GM03348 (cell line): ENCODE measurements at places on chromosomes 4 and X.

GRCh38 chr4:163249042-163249441 is 82.4 kb upstream of the NAF1 start:
- no peak for DNase-seq

GRCh38 chr4:41339812-41340809 is 83.4 kb downstream of the UCHL1 start:
- DNase-seq = peak; percentile 68

GRCh38 chrX:72131317-72132294 is at the start of gene RTL5:
Gene RTL5, minus strand, starts transcription at chrX:72131915.
- peak; percentile 92 for DNase-seq

DNA sequence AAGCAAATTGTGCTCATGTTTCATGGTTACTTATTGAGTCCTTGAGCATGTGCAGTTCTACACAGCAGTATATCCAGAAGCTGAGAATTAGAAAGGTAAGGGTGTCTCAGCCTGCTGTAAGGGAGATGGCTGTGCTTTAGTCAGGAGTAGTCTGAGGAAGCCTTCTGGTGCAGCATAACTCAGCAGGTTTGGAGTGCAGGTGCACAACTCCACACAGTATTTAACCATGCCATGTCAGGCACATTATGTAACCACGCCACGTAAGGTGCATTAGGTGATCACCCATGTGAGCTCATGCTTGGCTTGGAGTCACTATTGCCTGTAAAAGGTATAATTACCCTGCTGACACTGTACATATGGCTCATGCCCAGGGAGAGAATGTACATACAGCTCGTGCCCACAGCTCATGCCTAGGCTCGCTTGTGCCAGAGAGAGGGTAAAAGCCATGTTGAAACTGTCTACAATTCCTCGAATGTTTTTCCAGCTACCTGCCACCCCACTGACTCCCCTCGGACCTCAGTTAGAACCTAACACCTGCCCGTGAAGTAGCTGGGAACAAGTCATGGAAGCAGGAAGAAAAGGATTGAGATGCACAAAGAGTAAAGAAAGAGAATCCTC is 37.8 kb downstream of the UCHL1 start:
- DNase-seq = no peak

DNA sequence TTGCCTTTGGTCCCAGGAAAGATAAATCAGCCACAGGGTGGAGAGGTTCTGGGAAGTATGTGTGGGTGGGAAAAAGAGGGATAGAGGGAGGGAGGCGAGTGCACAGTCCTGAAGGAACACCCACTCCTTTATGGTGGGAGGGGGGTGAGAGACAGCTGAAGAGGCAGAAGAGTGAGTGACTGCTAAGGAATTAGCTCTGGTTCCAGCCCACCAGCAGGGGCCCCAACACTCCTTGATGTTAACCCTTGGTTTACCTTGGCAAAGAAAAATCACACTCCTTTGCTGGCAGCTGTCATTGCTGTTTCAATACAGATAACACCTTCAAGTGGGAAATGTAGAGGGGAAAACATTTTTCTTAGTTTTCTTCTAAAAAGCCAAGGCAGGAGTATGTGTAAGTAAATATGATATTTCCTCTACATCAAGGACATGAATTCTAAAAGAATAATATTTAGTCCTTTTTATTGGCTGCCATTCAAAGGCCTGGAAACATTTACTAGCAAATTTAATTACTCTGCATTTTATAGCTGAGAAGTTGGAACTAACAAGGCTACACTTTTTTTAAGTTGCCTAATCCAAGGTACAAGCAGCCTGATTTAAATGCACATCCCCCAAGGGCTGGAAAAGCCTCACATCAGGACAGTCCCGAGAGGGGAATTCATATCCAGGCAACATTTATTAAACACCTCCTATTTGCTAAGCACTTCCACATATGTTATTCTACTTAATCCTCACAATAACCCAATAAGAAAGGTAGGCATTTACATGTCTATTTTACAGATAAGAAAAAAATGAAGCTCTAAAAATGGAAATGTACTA is 81.7 kb downstream of the HS6ST2 start:
- DNase-seq = no peak

DNA sequence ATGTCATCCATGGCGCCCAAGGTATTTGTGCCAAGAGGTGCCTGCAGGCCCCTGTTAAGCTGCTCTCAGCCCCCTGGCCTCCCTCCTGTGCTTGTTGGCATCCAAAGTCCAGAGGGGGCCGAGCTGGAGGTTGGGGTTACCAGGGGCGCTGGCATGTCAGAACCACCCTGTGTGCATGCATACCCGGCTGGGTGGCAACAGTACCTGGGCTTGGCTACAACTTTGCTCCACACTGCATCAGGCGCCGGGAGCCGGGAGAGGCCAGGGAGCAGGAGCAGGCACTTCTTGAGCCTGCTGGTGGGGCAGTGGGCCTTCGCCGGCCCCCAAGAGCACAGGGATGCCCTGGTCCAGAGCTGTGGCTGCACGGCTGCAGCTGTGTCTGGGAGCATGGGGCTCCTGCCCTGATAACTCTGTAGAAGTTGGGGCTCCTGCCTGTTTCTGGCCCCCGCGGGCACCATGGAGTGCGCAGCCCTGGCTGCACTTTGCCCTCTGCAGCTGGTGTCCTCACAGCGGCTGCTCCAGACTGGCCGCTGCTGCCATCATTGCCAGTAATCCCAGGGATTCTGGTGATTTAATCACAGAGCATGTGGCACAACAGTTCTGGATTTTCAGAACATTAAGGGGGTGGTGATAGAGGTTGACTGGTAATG is 130.3 kb downstream of the ARHGAP10 start:
- no peak for DNase-seq

GRCh38 chr4:1496116-1496642 is 89.9 kb upstream of the NKX1-1 start:
- DNase-seq = no peak

GRCh38 chrX:110219920-110220319 is 98.0 kb downstream of the AMMECR1 start:
- DNase-seq = no peak

- peak; percentile 69 for DNase-seq
Measured at GRCh38 chr4:122341886-122342285, 36.9 kb upstream of the ADAD1 start.

- DNase-seq = no peak
Measured at GRCh38 chr4:101655857-101656256, 134.7 kb upstream of the BANK1 start.

GRCh38 chrX:129686422-129686948 is 31.7 kb upstream of the APLN start:
- DNase-seq = peak; percentile 54

- DNase-seq = no peak
Measured at GRCh38 chr4:56477192-56477702, 9.8 kb downstream of the SRP72 start.

GRCh38 chr4:185265942-185266341 is 56.5 kb downstream of the SNX25 start:
- no peak for DNase-seq

GRCh38 chr4:161642708-161643107 is 521.1 kb downstream of the FSTL5 start:
- DNase-seq = no peak
